ENCODE measurements at places on chromosomes 2 and 18.

DNA sequence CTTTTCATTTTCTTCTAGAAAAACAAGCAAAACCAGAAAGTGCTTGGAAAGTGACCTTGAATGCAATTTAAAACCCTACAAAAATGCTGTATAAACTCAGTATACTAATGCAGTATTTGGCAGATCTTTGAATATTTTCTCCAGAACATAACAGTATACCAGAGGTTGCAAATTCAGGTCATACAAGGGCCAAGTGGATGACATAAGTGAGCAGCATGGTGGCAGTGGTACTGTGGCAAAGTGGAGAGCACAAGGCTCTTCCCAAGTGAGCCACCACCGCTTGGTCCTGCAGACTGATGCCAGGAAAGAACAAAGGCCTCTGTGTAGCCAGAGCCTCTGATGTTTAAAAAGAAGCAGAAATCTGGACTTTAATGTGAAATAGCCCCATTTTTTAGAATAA lies 33.1 kb downstream of the METTL4 start:
- DNase-seq: no peak

DNA sequence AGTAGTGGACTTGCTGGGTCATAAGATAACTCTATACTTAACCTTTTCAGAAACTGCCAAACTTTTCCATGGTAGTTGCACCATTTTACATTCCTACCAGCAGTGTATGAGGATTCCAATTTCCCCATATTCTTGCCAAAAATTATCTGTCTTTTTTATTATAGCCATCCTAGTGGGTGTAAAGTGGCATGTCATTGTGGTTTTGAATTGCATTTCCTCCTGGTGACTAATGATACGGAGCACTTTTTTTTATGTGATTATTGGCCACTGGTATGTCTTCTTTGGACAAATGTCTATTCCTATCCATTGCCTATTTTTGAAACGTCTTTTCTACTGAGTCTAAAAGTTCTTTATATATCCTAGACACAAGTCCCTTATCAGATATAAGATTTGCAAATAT lies 44.3 kb downstream of the CACNB4 start:
- no peak for DNase-seq

DNA sequence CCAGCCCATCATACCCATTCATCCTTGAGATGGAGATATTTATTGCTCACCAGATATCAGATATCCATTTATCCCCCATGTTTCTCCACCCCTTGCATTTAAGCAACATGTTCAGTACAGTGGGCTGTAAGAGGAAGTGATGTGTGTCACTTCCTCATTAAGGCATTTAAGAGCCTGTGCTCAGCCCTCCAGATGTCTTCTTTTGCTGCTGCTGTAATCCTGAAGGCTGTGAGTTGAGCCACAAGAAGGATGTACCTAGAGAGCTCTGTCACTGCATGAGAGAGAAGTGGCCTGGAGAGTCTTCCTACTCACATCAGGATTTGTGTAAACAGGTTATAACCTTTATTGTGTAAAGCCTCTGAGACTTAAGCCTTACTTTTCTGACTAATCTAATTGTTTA lies 151.8 kb upstream of the UNC80 start:
- DNase-seq: no peak

DNA sequence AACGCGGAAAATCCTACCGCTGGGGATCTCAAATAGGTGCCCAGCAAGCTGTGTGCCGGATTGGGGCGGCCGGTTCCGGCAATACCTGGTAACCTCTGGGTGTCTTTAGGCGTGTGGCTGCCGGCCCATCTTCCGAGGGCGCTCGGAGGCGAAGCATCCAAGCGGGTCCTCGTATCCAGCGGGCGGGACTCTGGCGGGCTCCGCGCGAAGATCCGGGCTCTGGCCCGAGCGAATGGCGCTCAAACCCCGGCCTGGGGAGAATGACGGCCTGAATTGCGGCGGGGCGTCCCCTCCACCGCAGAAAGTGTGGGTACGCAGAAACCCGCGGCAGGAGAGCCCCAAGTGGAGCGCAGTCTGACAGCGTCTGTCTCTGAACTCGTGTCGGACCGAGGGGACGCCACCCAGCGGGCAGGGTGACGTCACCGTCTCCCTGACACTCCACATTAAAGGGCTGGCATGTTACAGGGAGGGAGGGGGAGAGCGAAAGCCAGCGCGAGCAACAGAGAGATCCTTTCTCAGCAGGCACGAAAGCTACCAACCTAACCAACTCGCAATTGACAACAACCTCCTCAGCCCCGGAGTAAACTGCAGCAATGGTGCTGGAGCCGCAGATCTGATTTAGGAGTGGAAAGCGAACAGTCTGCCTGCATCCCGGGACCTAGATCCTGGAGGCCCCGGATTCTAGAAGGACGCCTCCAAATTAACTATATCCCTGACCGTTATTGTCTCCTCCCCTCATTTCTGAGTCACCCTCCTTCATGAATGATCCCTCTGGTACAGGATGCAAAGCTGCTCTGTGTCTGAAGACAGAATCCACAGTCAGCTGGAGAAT lies at the start of gene SKOR2:
TSS of gene SKOR2 (minus strand) at position 372 of the 832 bp plus-strand sequence. CDS start 2,477 bp downstream, outside the sequence.
- no peak for DNase-seq

- peak; percentile 49 for DNase-seq
Measured at GRCh38 chr2:119290859-119291587, 67.4 kb downstream of the STEAP3 start.

DNA sequence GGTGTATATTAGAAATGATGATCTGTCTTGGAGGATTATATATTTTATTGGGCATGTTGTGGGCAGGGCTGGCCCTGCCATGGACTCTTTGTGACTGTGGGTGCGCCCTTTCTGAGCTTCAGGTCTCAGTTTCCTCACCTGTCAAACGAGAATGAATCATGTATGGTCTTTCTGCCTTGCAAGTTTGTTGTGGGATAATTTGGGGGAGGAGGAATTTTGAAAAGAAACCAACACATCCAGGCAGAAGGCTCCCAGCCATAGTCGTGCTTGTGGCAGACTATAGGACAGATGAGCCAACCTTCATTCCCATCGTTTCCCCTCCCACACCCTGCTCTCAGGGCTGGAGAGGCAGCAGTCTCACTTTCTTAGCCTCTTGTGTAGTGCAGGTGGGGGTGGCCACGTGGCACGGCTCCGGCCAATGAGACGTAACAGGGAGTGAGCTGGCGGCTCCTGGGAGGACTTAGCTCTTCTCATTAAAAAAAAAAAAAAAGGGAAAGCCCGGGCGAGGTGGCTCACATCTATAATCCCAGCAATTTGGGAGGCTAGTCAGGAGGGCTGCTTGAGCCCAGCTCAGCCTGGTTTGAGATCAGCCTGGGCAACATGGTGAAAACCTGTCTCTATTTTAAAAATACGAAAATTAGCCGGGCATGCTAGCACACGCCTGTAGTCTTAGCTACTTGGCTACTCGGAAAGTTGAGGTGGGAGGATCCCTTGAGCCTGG lies 63.1 kb downstream of the RHOB start:
- no peak for DNase-seq

- no peak for DNase-seq
Measured at GRCh38 chr2:232455426-232456255, at the start of gene ALPI. Gene ALPI, plus strand, starts transcription at chr2:232456153. Its CDS starts 47 bp downstream, at chr2:232456200.

- no peak for DNase-seq
Measured at GRCh38 chr2:70673041-70673647, 94.9 kb downstream of the ADD2 start.

Data from stimulated activated CD4-positive, alpha-beta T cell treated with anti-CD3 and anti-CD28 coated beads, Interleukin-15, amount 100 ng/mL, for 1 hour (primary cell).